Right lobe of liver (tissue), 6 donors: ENCODE measurements at places on chromosomes 13 and 19. TPM values are rescaled to one million over a fixed set of nuclear protein-coding genes. Genes with fewer than 3 reads are reported as not detected.

DKKL1 gene
- not detected for total RNA-seq

AXL gene
- total RNA-seq = 12.5 TPM

CD22 gene
- total RNA-seq = 1.3 TPM

NPAS1 gene
- 1.7 TPM for total RNA-seq

ZNF99 gene
- 0.04 TPM for total RNA-seq

ZSWIM4 gene
- 2.9 TPM for total RNA-seq

C19orf85 gene
- not detected for total RNA-seq

C19orf81 gene
- total RNA-seq = not detected

DNA sequence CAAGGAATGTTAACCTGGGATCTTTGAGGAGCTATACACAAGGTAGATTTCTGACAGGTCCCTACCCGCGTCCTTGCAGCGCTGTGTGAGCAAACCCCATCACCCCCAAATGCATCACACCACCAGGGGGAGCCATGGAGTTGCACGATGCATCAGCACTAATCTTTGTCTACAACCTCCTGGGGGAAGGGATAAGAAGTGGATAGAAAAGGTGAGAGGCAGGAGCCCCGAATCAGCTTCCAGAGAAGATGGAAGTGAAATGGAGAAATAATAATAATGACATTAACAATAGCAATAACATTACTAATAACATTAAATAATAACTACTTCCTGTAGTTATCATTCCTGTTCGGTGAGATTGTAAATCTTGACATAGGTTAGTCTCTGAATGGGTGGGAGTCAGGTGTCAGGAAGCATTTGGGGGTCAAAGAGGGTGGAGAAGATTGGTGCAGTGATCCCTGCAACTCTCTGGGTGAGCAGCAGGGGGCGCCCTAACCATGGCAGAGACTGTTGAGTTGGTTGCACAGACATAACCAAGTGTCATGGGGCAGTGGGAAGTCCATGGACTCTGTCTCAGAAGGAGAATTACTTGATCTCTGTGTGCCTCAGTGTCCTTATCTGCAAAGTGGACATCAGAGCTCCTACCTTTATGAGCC is 16.5 kb downstream of the SIGLEC7 start:
- DNase-seq = no peak

GRCh38 chr13:101474419-101474957 is 22.0 kb downstream of the ITGBL1 start:
- DNase-seq = no peak

- DNase-seq = no peak
Observed at GRCh38 chr19:5093948-5094718, 125.2 kb downstream of the KDM4B start.

DNA sequence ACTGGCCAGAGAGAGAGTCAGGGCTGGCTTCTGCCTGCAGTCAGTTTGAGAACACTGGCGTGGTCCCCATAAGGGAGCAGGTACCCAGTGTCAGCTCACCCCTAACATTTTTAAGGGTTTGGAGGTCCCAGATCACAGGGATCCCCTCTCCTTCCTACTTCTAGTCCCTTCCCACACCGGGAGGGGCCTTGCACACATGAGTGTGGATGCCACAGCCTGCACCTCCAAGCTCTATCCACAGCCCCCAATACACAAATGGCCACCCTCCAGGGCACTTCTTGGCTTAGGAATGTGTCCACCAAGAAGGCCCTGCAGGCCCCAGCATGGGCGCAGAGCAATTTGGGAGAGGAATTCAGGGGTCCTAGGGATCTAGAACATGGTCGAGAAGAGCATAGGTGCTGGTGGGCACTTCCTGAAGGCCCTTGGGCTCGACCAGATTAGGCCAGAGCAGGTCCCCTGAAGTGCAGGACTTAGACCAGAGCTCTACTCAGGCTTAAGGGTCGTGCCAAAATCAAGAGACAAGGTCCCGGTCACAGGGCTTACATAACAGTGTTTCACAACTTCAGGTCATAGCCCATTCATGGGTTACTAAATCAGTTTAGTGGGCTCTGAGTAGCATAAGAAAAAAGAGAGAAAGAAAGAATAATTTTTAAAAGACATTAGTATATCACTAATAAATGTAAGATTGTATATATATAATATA is 16.0 kb downstream of the FXYD5 start:
- DNase-seq = peak; percentile 61

DNA sequence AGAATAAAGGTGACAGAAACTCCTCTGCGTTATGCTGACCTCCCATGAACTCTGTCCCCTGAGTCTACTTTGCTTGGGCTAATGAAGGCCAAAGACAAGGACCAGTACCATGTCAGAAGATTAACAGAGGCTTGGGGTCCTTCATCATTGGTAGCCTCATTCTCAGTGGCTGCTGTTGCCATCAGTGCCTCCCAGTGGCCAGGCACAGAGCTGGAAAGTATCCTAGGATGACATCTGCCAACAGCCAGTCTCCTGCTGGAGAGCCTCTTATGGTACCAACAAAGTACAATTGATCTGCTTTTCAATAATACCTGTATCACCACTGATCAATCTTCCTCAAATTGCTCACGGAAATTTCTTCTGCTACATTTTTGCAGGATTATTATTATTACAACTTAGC is 281.6 kb downstream of the DNAJC15 start:
- DNase-seq = no peak

DNA sequence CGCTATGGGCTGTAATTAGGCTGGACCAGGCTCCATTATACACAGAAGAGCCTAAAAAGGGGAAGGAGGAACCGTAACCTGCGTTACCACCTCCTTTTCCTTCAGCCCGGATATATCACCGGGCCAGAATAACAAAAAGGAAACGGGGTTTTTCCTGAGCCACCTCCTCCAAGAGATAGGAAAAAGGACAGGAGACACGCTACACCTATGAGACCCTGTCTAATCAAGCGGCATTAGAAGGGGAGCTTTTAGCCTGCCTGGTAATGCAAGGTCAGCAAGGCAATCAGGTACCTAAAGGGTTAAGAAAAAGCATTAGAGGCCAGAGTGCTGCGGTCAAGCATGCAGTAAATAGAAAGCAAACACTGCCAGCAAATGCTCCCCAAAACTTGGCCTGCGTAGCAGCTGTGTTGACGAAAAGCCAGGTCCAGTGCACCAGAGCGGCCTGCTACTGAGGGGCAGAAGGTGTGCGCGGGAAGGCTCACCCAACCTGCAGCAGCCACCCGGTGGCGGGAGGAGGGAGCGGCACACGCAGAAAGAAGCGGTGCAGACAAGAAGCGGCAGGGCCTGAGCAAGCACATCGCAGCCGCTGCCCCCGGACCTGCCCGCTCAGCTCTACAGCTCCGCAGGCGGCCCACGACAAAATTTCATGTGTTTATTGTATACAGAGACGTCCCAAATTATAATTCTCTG is 1466.1 kb downstream of the UQCRFS1 start:
- DNase-seq = peak; percentile 29

DNA sequence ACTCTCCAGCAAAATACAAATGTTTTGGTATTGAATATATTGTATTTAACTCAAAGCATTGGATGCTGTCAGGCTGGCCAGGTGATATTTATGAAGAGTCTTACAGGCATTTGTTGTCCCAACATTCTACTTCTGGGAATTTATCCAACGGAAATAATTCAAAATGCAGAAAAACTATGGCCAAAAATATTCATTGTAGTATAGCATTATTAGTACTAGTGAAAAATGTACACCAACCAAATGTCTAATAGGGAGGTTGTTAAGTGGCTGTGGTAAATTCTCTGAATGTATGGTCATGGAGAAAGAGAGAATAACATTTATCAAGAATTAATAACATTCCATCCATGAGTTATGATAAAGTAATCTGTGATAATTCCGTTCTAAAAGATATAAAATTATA is 38.6 kb upstream of the GAS6 start:
- DNase-seq = no peak

- no peak for DNase-seq
Observed at GRCh38 chr13:38582133-38582532, 104.7 kb upstream of the FREM2 start.

DNA sequence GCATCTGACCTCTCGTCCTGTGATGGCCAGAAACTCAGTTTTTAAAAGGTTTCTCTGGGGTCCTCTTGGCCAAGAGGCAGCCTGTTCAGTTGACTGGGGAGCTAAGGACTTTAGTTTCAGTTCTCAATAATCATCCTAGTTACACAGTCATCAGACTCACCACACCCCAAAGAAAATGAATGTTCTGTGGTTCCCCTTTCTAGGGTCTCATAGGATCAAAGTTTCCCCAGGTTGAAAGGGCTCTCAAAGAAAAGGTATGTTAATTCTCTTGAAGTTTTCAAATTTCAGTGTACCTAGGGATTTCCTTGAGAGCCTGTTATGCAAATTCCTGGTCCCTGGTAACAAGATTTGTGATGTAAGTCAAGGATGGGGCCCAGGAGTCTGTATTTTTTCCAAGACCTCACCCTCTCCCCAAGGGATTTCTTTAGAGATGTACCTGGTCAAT is 94.9 kb downstream of the FAM216B start:
- DNase-seq = no peak

DNA sequence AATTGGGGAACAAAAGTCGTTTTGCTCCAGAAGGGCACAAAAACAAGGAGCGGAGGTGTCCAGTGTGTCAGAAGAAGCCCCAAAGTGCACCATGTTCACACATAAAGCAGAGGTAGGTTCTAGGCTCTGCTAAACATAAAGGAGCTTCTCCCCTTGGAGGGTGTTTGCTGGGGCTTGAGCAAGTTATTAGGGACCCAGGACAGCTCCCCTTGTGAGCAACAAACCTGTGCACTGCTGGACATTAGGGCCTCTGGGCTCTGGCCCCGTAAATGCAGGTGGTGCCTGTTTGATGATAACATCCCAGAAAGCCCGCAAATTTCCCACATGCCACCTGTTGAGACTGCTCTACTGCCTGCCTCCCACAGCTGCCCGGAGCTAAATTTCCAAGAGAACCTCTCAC is 10.8 kb downstream of the RCN3 start:
- DNase-seq = no peak

DNA sequence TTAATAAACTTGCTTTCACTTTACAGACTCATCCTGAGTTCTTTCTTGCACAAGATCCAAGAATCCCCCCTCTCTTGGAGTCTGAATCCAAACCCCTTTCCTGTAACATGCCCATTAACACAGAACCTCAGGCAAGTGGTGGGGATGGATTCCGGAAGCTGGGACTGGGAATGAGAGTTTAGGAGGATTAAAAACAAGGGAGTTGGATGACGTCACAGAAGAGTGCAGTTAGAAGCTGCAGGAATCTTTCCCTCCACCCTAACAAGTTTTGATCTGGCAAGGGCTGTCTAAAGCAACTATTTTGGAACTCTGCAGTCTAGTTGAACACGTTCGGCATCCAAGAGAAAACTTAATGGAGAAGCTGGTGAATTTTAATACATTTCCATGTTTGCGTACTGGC is 48.2 kb upstream of the PEPD start:
- no peak for DNase-seq
